Activated T-helper 1 cell treated with anti-CD3 and anti-CD28 coated beads, Interleukin-12 subunit alpha, Interleukin-12 subunit beta, Interleukin-2, Interleukin-4 antibody, amounts not matched to agents 30 ng/mL and 10 ng/mL and 1 ng/mL, durations not matched to agents 14 hours and 24 hours and 36 hours (primary cell): ENCODE measurements at places on chromosomes 1 and 21. TPM values are rescaled to one million over a fixed set of nuclear protein-coding genes. Genes with fewer than 3 reads are reported as not detected.

LEPR gene
- 1.1 and 1.4 TPM in 2 replicates for total RNA-seq

ST3GAL3 gene
- 17.4 and 19.0 TPM in 2 replicates for total RNA-seq

TP53BP2 gene
- 40.4 and 47.2 TPM in 2 replicates for total RNA-seq

- H3K4me3 ChIP-seq, result no peak overlapping the region
- peaks cover 6% of the 10 kb centered on the region for H3K4me1 ChIP-seq
- H3K36me3 ChIP-seq, result no peaks in the 10 kb centered on the region
- peaks cover 3% of the 10 kb centered on the region for H3K27me3 ChIP-seq
- no peak for DNase-seq
- no peak overlapping the region for H3K27ac ChIP-seq
These were observed 116.5 kb upstream of the SLC45A1 start for GRCh38 chr1:8201331-8201861.

DNA sequence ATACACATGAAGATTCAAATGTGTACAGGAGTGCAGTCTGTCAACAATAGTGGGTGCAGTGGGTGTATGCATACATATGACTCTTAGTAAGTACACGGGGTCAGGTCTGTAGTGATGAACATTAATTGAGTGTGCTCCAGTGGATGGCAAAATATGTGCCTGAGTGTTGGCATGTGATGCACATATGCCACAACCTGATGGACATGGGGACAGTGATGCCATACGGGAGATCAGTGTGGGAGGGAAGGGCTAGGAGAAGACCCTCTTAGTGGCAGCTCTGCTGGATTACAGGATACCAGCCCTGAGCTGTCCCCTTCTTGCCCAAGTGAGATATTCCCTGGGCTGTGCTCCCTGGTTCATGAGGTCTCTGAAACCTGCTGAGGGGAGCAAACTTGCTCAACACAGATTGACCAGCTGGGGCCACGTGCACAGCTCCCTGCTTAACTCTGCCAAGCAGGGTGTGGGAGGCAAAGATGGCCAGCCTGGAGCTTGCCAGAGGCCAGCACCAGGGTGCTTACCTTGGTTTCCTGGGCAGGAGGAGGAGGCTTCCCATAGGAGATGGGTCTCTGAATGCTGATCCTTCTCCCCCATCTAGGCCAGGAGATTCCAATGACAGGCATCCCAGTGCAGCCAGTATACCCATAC lies 2.2 kb downstream of the SHISA4 start:
- H3K4me1 ChIP-seq, result peaks cover 3% of the 10 kb centered on the region
- no peaks in the 10 kb centered on the region for H3K36me3 ChIP-seq
- no peak for DNase-seq
- H3K4me3 ChIP-seq, result no peak overlapping the region

- H3K27me3 ChIP-seq, result no peaks in the 10 kb centered on the region
- H3K27ac ChIP-seq, result no peak overlapping the region
- no peak for DNase-seq
- peaks cover 6% of the 10 kb centered on the region for H3K4me1 ChIP-seq
- peaks cover 43% of the 10 kb centered on the region for H3K36me3 ChIP-seq
- H3K4me3 ChIP-seq, result no peak overlapping the region
These were observed 30.4 kb downstream of the MORC3 start for GRCh38 chr21:36350282-36350910.

GRCh38 chr1:202282025-202282371 lies 59.7 kb downstream of the UBE2T start:
- no peak overlapping the region for H3K4me3 ChIP-seq
- H3K27ac ChIP-seq, result no peak overlapping the region
- peaks cover 14% of the 10 kb centered on the region for H3K27me3 ChIP-seq
- no peaks in the 10 kb centered on the region for H3K36me3 ChIP-seq

- no peak overlapping the region for H3K4me3 ChIP-seq
- H3K27me3 ChIP-seq, result no peaks in the 10 kb centered on the region
- no peaks in the 10 kb centered on the region for H3K36me3 ChIP-seq
- H3K4me1 ChIP-seq, result no peaks in the 10 kb centered on the region
These were observed 430.9 kb upstream of the ADGRL2 start for GRCh38 chr1:81369833-81370232.
